ENCODE measurements at places on chromosomes 4 and X.

DNA sequence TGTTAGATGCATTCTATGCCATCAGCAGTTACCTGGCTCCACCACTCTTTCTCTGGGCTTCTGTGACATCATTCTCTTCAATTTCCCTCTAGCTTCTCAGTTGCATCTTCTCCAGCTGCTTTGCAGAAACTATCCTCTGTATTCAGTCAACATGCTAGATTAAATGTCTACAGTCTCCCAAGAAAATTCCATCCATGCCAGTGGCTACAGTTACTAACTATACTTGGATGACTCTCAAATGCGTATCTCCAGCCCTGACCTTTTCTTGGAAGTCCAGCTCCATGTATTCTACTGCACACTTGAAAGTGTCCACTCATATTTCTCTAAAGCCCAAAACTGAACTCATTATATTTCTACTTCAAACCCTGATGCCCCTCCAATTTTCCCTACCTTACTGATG lies 232.3 kb upstream of the TENM3 start:
- DNase-seq, result no peak

GRCh38 chr4:141350122-141350905 lies 129.6 kb downstream of the ZNF330 start:
- DNase-seq, result peak; percentile 98

DNA sequence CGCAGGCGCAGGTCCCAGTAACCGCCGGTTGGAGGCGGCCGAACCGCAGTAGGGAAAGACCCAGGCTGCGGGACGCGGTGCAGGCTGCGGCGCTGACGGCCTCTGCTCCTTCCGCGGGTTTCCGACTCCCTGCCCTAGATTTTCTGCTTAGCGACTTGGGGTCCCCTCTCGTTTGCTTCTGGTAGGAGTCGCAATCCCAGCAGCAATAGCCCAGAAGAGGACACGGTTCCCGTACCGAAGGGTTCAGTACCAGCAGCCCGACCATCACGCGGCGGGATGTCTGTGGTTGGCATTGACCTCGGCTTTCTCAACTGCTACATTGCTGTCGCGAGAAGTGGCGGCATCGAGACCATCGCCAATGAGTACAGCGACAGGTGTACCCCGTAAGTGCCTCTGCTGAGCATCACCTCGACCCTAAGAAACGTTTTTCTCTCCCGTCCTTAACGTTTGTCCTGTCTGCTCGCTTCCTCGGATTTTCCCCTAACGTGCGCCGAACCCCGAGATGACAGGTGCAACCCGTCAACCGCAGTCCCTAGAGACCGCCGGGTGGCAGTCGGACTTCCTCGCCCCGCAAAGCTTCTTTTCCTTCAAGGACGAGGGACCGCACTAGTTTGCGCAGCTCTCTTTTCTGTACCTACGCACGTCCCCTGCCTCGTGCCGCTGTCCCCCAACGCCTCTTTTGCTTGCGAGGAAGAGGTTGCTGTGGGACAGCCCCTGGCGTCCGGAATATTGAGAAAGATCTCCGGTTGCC lies at the start of gene HSPA4L:
Gene HSPA4L, plus strand, starts transcription at position 48 of the 751 bp plus-strand sequence. Its CDS starts 229 bp downstream, at position 277.
- DNase-seq, result peak; percentile 51

DNA sequence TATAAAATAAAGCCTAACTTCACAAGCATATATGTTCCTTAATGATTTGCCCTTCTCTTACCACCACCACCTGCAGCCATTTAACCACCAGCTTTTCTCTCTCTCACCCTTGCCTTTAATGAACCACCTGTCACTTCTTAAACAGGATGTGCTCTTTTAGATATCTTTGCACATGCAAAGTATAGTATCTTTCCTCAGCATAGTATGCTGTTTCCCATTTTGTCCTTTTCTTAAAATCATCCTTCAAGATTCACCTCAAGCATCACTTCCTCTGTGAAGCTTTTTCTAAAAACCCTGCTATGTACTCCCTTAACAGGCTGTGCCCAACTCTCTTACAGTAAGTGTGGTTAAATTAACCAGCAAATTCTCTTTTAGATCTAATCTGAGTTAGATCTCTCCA lies 8.2 kb upstream of the CNOT6L start:
- no peak for DNase-seq

- no peak for DNase-seq
Observed at GRCh38 chr4:3702561-3703221, 63.5 kb upstream of the ADRA2C start.
